ENCODE measurements at places on chromosomes 5 and 9.

DNA sequence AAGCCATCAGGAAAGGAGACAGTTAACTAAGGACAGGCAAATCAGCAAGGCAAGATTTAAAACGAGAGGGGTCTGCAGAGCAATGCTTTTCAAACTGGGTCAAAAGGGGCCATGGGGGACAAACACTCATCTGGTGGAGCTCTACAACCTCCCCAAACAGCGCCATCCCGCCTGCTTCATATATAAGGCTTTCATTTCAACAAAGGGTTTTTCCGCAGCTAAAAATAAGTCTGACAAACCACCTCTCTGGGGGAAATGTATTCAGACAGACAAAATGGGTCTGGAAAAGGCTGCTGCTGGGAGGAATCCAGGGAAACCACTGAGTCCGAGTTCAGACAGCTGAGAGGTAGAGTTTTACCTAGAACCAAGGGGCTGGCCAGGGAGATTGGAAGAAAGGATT, 8.3 kb upstream of the SEPTIN8 start:
- no peak for DNase-seq

DNA sequence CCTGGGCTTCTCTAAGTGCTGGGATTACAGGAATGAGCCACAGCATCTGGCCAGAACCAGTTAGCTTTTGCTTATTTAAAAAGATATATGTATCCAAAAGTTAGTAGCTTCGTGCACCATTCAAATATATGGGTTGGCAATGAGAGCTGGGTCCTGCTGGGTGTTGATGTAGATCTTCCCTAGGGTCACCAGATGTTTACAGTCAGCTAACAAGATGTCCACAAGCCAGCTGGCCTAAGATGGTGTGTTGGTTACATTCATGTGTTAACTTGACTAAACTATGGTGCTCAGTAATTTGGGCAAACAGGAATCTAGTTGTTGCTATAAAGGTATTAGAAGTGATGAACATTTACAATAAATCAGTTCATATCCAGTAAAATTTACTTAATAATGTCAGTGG, 948.6 kb upstream of the EDIL3 start:
- no peak for DNase-seq

GRCh38 chr9:89358985-89359384, 40.7 kb downstream of the SECISBP2 start:
- DNase-seq, result no peak

- peak; percentile 70 for DNase-seq
Measured at GRCh38 chr5:36066540-36067210, at the start of gene UGT3A2. TSS of gene UGT3A2 (minus strand) at chr5:36066882. CDS start at chr5:36066789, 93 bp downstream.

- no peak for DNase-seq
Measured at GRCh38 chr9:32117291-32117690, 267.2 kb upstream of the ACO1 start.

- DNase-seq, result peak; percentile 57
Measured at GRCh38 chr9:132160802-132161742, 786 bp upstream of the NTNG2 start.

GRCh38 chr9:3773362-3774060, 247.7 kb upstream of the RFX3 start:
- no peak for DNase-seq

DNA sequence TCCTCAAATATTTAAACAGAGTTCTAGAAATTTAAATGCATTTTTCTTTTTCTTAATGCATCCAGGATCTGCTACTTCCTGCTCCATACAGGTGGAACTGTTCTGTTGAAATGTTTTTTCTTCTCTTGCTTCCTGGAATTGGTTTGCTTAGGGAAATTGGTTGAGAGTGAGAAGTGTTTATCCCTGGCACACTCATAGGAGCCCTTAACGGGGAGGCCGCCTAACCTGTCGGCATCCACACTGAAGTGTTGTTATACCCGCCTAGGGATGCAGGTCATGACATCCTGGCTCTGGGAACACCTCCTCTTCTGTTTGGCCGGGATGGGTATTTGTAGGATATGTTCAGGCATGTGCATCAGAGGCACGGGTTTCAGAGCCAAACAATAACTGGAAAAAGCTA, 239.7 kb downstream of the GADD45G start:
- DNase-seq, result no peak

GRCh38 chr5:160743027-160743426, 109.0 kb downstream of the ATP10B start:
- no peak for DNase-seq
